ENCODE measurements at places on chromosomes 12 and 14. TPM values are rescaled to one million over a fixed set of nuclear protein-coding genes. Genes with fewer than 3 reads are reported as not detected.

GRCh38 chr12:106195621-106196027 lies 52.2 kb downstream of the CKAP4 start:
- DNase-seq, result no peak

DNA sequence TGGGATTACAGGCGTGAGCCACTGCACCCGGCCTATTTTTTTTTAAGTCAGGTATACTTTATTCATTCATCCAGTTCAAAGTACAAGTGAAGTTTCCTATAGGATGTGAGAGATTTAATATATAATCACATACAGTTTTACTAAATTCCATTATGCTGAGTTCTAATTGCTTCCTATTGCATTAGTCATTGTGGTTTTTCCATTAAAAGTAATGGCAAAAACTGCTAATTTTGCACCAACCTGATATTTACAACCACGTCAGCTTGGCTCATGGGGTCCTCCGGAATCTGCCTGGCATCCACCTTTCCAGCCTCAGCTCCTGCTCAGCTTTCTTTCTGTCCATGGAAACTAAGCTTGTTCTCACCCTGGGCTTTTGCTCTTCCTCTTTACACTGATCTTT lies 67.0 kb upstream of the CSRP2 start:
- DNase-seq, result no peak

The CHST11 gene
- total RNA-seq, result 1.6 TPM

- no peak for DNase-seq
Measured at GRCh38 chr12:101599771-101600484, 5.2 kb downstream of the MYBPC1 start.

The KIF26A gene
- not detected for total RNA-seq

GRCh38 chr12:110421159-110421661 lies 17.7 kb upstream of the ANAPC7 start:
- DNase-seq, result no peak

DNA sequence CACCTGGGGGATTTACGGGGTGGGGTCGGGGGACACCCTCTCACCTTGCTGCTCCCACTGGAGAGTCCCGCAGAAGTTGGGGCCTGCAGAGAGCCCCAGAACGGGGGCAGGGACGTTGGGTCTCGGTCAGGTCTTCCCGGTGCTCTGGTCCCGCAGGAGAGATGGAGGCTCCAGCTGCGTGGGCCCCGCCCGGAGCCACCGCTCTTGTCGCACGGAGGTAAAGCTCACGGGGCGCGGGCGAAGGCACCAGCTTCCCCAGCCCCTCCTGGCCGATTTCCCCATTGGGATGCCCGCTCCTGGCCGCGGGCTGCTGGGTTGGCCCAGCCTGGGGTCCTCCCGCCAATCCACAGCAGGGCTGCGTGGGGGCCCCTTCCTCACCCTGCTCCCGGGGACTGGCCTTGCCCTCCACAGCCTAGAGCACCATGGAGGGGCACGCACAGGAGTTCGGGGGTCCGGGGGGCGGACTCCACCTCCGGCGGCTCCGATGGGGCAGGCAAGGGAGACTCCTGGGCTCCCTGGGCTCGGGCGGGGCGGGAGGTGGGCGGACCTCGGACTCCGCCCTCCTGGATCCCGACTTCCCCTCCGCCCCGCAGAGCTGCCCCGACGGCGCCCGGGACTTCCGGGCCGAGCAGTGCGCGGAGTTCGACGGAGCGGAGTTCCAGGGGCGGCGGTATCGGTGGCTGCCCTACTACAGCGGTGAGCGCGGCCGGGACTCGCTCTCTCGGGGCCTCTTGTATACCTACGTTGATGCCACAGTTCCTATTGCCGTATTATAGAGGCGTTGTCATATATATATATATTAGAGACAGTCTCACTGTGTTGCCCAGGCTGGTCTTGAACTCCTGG lies 8.4 kb downstream of the PAPLN start:
- no peak for DNase-seq

DNA sequence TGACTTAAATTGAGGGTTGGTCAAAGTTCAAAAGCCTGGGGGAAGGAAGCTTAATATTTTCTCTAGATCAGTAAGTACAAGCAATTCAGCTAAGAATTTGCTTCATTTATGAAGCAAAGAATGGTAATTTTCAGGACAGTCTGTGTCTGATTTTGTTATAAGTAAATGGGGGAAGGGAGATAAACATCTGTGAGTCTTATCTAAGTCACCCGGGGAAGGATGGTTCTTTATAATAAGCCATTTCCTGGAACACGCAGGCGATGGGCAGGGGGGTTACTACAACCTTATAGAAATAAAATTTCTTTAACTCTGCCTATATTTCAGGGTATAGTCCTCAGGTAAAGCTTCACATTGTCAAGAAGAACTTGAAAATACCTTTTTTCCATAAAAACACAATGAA lies 42.9 kb downstream of the HELB start:
- no peak for DNase-seq

The PPP4R4 gene
- 0.03 TPM for total RNA-seq

Data from HT-29 (cell line).